ENCODE measurements at places on chromosomes 3 and 15.

DNA sequence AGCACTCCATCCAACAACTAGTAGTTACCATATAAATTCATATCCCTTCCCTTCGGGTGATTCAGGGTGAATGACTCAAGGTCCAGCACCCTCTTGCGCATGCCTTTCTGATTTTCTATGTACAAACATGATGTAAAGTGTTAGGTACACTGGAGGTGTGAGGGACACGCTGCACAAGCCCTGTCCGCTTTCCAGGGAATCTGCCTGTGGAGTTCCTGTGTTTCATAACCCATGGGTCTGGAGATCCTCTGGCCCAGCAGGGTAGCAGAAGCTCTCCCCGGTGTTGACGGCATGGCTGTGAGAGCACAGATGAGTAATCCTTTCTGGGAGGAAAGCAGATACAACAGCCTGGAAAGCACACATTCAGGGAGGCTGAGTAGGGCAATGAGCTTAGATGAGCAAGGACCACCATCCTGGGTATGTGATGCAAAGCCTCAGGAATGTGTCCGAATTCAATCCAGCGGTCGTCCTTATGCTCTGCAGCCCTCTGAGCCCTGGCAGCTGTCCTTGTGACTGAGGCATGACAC lies 142.9 kb upstream of the TP63 start:
- no peak for DNase-seq

- no peak for DNase-seq
These were observed 36.2 kb downstream of the RASGRF1 start for GRCh38 chr15:79054350-79054749.

DNA sequence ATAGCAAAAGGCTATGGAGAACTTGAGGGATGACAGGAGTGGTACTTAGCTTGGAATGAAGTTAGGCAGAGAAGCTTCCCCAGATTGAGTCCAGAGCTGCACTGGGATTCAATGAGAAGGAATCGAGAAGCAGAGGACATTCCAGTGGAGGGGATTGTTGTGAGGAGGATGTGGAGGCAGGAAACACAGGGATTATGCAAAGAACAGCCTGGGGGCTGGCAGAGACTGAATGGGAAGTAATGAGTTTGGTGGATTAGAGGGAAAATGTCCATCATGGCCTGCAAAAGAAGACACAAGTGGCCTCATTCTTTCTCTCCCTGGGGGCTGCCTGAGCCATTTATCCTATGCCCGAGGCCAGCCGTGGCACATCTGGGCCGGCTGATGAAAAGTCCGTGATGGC lies 20.5 kb upstream of the SCN10A start:
- no peak for DNase-seq

DNA sequence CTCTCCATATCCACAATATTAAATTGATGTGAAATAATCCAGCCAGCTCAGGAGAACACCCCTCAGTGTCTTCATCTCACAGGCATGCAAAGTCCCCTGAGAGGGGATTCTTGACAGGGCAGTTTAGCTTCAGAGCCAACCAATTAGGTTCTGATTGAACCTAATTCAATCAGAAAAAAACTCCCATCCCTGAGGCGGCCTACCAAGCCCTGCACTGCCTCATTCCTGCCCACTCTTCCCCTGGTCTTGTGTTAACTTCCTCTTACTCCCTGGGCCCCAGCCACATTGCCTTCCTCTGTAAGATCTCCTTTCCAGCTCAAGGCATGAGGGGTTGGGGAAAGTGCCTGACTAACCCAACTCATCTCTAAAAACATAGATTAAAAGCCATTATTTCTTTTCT lies 46.1 kb downstream of the FRMD4B start:
- no peak for DNase-seq

DNA sequence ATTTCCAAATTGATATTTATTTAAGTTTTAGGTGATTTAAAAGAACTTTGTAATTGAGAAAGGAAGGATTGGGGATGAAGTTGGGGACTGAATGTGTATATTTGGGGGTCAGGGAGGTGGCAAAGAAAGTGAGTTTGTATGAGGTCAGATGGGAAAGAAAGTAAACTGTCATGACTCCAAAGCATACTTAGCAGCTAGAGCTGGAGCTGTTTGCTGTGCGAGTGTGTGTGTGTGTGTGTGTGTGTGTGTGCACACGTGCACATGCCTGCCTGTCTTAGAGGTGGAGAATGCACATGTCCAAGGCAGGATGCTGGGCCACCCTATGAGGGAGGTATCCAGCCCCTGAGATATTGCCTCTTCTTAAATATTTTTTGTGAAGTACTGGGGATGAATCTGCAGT lies 21.0 kb downstream of the BOC start:
- no peak for DNase-seq

DNA sequence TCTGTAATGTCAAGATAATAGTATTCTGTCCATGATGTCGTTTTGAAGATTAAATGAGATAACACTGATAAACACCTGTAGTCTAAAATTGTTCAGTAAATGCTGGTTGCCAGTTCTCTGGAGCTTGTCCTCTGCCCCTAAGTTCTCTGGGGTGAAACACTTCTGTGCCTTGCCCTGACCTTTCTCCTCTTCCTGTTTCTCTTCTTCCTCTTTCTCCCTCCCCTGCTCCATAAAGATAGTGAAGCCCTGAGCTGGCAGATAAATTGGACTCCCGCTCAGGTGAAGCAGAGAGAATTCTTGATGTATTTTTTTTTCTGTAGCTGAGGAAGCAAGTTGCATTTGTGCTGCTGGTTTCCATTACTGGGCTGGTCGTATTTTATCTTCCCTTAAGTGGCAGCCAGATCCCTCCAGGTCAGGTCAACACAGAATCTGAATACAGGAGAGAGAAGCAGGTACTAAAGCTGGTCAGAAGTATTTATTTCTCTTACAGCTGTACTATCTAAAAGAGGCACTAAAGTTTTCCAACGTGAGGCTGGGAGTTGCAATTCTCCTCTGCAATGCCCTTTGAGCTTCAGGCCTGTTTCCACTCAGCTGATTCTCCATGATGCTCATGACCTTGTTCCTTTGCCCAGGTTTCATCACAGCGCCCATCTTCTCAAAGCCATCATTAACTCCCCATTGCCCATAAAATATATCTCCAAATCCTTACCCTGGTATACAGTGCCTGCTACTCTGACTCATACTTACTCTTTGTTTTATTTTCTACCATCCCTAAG lies 319.3 kb upstream of the CFAP20DC start:
- DNase-seq, result no peak

- DNase-seq, result no peak
These were observed 23.7 kb downstream of the UBE2Q2 start for GRCh38 chr15:75866916-75867315.

DNA sequence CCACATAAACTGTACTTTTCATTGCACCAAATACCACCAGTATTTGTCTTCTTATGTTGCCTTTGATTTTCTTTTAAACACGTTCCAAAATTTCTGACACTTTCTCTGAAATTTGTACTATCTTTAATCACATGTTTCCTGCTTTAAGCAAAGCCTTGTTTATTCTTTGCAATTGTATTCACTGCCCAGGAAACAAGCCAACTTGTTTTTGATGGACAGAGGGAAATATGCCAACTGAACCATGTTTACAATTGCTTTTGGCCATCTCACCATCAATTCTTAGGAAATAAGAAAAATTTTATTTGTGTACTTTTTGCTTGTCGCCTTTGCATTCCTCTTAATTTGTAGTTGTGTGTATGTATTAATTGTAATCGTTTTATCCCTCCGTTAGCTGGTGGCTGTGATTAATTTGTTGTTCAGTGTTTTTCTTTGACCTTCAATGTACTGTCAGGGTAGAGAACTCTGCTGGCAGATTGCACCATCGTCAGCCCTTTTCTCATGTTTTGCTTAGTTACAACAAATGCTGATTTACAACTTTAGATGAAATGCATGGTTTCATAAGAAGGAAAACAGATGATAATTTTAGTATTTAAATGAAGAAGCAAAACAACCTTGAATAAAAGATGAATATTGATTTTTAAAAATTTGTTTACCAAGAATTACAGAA lies 19.4 kb upstream of the FEZF2 start:
- no peak for DNase-seq

DNA sequence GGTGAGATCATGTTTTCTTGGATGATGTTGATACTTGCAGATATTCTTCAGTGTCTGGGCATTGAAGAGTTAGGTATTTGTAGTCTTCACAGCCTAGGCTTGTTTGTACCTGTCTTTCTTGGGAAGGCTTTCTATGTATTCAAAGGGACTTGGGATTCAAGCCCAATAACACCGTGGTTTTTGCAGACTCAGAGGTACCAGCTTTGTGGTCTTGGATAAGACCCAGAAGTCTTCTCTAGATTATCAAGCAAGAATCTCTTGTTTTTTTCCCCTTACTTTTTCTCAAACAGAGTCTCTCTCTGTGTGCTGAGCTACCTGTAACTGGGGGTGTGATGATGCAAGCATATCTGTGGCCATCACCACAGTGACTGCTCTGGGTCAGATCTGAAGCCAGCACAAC lies 42.7 kb upstream of the CCK start:
- no peak for DNase-seq

DNA sequence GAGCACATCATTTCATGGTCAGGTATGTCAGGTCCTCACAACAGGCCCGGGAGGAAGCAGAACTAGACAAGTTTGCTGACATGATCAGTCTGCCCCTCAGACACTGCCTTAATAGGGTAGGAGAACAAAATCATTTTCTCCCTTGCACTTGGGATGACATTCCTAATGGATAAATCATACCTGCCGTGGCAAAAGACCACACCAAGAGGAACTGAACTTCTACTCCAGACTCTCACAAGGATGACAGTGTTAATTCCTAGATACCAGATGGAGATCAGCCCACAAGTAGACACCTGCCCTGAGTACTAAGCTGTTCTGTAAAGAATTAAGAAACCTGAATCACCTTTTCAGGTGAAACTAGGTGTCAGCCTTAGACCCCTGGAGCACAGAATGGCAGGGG lies 19.5 kb downstream of the SIAH2 start:
- DNase-seq, result no peak
